ENCODE measurements at places on chromosomes 16 and 17.

DNA sequence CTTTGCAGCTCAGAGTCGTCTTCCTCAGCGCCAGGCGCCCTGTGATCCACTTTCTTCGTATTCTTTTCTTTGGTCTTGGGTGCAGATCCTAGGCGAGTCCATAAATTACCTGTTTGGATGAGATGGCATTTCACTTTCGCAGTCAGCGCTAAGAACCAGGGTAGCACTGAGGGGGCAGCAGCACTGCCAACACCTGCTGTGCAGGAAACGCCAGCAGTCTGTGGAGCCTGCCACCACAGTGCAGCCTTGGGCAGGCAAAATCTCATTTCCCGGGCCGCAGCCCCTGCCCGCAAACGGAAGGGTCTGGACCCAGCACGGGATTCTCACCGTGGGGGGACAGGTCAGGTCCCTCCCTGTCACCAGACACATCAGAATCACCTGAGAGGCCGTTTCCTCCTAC lies 12.2 kb upstream of the ITGAE start:
- DNase-seq, result no peak

GRCh38 chr17:51435641-51436091 lies 175.3 kb downstream of the UTP18 start:
- peak; percentile 14 for DNase-seq

GRCh38 chr17:69567130-69567529 lies 152.6 kb downstream of the MAP2K6 start:
- no peak for DNase-seq

GRCh38 chr16:50662306-50662940 lies 18.7 kb downstream of the SNX20 start:
- DNase-seq, result no peak

DNA sequence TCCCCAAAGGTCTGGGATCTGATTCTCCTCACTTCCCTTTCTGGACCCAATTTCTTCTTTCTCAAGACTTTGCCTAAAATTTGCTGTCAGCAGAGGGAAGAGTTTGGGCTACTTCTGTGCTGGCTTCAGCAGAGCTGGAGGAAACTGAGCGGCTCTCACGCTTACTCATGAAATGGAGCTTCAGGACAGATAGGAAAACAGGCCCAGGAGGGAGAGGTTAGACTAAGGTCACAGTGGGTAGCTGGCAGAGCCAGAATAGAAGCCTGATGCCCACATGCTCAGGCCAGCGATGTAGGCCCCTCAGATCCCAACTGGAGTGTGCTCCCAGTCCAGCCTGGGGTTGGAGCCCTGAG lies 593 bp downstream of the SLC38A7 start:
- DNase-seq, result no peak

DNA sequence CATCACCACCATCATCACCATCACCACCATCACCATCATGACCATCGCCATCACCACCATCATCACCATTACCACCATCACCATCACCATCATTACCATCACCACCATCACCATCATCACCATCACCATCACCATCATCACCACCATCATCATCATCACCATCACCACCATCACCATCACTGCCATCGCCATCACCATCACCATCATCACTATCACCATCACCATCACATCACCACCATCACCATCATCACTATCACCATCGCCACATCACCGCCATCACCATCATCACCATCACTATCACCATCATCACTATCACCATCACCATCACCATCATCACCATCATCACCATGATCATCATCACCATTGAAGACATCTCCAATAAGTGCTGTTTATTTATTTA lies 16.8 kb upstream of the MED9 start:
- no peak for DNase-seq

GRCh38 chr16:79328402-79329165 lies 272.0 kb downstream of the MAF start:
- DNase-seq, result no peak

DNA sequence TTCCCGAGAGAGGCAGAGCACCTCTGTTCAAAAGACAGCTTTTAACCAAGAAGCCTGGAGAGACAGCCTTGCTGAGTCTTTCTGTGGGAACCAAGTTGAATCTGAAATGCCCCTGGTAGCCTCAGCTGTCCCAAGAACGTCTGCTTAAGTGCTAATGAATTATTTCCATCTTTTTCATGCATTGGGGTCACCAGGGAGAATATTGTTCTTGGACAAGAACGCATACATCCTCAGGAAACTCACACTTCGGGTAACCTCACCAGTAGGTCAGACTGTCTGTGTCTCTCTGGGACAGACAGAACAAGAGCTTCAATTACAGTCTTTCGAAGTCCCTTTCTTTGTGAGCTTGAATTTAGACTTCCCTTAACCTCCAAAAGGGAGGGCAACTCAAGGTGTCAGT lies 134.6 kb upstream of the ADAMTS18 start:
- no peak for DNase-seq

- no peak for DNase-seq
These were observed 52.3 kb upstream of the ARL6IP1 start for GRCh38 chr16:18853694-18854093.

GRCh38 chr17:33328129-33328528 lies 35.0 kb upstream of the ASIC2 start:
- DNase-seq, result no peak

DNA sequence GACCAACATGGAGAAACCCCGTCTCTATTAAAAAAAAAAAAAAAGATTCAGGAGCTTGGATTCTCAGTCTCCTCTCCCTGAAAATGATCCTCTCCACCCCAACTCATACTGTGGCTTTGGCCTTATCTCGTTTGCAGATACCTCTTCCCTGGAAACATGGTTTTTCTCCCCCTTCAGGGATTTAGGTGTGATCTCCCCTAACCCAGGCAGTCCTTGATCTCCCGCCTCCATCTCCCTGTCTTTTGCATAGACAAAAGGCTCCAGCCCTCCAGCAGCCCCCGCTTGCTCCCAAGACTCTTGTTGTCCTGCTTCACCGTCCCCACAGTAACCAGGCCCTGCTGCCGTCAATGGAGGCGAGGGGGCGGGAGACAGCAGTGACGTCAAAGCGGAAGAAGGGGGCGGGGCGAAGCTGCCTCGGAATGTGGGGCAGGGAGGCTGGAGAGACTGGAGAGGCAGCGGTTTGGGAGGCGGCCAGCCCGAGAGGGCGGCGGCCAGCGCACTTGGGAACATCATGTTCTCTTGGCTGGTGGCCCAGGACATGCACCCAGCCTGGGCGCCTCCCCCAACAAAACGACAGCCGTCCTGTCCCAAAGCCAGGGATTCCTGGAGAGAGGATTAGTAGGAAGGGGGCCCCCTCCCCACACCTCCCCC lies 1.9 kb upstream of the PER1 start:
- DNase-seq, result peak; percentile 98

DNA sequence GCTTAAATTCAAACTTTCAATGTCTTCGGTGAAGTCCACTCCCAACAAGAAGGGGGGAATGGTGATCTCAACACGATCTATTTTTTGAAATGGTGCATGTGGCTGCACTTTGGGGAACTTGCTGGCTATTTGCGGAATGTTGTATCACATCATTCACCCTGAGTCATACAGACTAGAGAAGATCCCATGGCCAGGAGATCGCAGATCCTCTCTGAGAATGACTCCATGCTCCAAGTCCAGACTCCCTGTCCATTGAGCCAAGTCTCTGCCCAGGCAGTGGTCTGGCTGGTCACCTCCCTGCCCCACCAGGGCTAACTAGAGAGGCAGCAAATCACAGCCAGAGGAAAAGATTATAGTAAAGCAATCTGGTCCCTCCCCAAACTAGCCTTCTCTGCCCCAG lies 120.6 kb downstream of the XYLT1 start:
- DNase-seq, result no peak

DNA sequence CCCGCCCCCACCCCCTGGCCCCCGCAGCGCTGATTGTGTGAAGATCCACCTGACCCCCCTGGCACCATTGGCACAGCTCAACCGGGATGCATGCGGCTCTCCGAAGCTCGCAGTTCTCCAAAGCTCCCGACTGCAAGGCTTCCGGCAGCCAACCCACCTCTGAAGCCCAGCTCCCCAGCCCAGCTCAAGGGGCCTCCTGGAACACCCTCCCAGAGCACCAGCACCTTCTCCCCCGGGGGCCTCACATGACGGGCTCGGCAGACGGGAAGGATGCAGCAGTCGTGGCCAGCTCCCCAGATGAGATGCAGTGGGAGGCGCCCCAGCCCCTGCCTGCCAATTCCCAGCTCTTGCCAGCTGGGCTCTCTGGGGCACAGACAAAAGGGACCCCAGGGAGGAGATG lies 215.3 kb downstream of the ZNF423 start:
- no peak for DNase-seq

DNA sequence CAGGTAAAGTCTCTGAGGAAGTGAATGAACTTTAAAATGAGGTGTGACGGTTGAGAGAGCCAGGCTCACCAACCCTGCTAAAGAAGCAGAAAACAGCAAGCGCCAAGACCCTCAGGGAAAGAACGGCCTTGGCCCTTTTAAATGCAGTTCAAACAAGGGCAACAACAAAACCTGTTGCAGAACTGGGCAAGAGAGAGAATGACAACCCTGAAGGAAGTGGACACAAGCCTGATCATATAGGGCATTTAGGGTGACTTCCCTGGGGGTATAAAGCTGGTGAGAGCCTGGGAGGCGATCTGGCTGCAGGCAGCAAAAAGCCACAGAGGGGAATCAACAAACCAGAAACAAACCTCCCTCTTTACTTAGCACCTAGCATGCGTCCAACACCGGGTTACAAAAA lies 1.0 kb downstream of the CPPED1 start:
- DNase-seq, result no peak

GRCh38 chr17:48547808-48548522 lies 3.1 kb upstream of the HOXB2 start:
- no peak for DNase-seq

- DNase-seq, result no peak
These were observed 1.4 kb downstream of the MVP start for GRCh38 chr16:29821643-29822115.

DNA sequence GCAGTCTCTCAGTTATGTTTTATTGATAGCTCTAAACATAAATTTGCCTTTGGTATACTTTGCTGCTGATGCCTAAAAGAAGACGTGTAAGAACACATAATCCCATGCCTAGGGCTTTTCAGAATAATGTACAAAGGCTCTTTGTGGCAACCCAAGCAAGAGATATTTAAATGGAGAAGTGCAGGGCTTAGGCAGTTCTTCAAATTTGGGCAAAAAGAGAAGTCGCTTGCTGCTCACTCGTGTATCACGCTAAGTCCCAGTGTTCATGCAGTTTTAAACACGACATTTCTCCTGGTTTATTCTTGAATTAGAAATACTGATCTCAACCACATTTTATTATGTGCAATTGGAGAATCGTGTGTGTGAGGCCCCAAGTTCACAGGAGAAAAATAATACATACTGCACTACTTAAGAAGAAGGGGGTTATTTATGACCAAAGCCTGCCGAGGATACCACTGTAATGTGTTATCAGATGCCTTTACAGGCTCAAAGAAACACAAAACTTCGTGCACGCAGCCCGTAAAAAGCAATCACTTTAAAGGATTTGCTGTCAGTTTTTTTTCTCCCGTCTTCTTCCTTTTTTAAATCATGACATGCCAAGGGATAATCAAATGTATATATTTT lies 22.5 kb upstream of the IRX6 start:
- DNase-seq, result no peak

DNA sequence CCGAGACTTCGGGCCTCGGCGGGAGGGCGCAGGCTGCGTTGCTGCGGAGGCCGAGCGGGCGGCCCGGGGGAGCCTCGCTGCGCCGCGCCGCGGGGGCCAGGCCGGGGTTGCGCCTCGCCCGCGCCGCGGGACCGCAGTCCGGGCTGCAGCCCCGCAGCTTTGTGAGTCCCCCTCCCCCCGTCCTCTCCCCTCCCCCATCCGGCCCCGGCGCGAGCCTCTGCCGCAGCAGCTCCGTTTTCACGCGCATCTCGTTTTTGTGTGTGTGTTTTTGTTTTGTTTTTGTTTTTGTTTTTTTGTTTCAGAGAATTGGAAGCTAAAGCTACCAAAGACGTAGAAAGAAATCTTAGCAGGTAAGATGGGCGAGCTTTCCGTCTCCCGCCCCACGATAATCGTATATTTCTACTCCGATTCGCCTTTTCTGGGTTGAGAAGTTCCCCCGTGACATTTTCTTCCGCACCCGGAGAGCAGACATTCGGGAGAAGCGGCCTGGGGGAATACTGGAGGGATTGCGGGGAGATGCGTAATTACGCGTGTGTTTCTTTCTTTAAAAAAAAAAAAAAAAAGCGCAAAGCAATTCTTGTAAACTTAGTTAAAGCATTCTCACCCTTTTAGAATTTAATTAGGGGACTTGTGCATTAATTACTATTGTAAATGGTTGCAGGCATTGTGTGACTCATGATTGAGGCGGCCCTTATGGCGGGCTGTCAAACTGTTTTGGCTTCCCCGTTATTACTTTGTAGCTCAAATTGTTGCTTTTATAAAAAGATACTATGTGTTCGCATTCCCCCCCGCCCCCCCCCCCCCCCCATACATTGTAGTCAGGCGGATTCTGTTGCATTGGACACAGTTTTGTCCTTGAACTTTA lies 732 bp downstream of the TNRC6A start:
- DNase-seq, result no peak

DNA sequence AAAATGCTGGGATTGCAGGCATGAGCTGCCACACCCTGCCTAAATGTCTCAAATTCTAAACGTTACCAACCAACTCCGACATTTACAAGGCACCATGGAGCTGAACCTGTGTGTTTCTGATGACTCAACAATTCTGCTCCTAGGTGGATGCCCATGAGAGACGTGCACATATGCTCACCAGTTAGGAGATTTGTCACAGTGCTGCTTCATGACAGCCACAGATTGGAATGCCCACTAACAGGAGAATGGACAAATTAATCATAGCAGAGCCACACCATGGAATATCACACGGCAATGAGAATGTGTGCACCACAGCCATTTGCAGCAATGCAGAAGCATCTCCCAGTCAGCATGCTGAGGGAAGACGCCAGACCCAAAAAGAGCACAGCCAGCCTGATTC lies 8.0 kb upstream of the KCNG4 start:
- no peak for DNase-seq

GRCh38 chr16:69508033-69508755 lies 57.6 kb upstream of the NFAT5 start:
- no peak for DNase-seq

- peak; percentile 22 for DNase-seq
These were observed 40.9 kb downstream of the SRCIN1 start for GRCh38 chr17:38564869-38565268.

DNA sequence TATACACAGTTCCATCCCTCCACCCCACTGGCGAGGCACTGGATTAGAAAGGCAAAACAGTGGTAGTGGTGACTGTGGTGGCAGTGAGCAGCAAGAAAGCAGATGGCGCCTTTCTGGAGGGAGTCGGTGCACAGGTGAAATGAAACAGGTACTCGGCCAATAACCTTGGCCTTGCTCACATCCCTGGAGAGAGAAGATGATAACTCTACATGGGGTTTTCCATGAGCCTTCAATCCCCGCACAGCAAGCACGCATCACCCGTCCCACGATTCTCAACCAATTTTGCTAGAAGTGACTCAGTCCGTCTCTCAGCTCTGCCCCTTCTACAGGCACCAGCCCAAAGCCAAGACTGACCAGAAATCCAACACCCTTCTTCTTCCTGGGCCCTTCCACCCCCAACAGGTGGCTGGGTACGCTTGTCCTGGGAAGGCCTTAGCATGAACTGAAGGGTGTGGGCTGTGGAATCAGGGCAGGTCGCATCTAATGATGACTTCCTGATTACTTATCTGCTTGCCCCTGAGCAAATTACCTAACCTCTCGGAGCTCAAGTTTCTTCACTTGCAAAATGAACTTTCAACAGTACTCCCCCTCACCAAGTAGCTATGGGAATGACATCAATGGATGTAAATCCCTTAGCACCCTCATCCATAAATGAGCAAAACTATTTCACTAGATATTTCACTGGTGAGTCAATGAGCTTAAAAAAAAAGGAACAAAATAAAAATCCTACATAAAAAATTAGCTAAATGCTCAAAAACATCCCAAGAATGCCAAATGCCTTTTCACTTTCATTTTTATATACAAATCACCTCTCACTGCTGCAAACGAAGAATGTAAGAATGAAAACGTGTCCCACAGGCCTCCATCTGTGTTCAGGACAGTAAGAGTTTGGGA lies 18.0 kb downstream of the XPO6 start:
- no peak for DNase-seq
